ENCODE measurements at places on chromosomes 6 and 20. TPM values are rescaled to one million over a fixed set of nuclear protein-coding genes. Genes with fewer than 3 reads are reported as not detected.

Gene LRRC73
- 0.15 TPM for polyA plus RNA-seq

Gene OLIG3
- not detected for polyA plus RNA-seq

Gene RSPH4A
- 0.09 TPM for polyA plus RNA-seq

Gene BMP2
- polyA plus RNA-seq, result 0.07 TPM

Gene LSM2
- 40.3 TPM for polyA plus RNA-seq

Gene OR12D2
- polyA plus RNA-seq, result not detected

Data from BJ (cell line).